Fibroblast of lung (primary cell): ENCODE measurements at places on chromosomes 2 and 18. TPM values are rescaled to one million over a fixed set of nuclear protein-coding genes. Genes with fewer than 3 reads are reported as not detected.

Gene CDKL4
- 0.09 and 0.18 TPM in 2 replicates for polyA plus RNA-seq

Gene TMEM247
- polyA plus RNA-seq, result not detected in 2 replicates

Gene ALPG
- polyA plus RNA-seq, result not detected in 2 replicates

Gene REG3A
- not detected in 2 replicates for polyA plus RNA-seq

Gene SPP2
- not detected in 2 replicates for polyA plus RNA-seq

- DNase-seq, result no peak
Measured at GRCh38 chr2:109530712-109531111, 83.1 kb downstream of the SEPTIN10 start.

- DNase-seq, result no peak
Measured at GRCh38 chr2:217290467-217290866, 430.6 kb upstream of the TNP1 start.

GRCh38 chr2:33652830-33653229 lies 53.7 kb upstream of the FAM98A start:
- DNase-seq, result no peak

DNA sequence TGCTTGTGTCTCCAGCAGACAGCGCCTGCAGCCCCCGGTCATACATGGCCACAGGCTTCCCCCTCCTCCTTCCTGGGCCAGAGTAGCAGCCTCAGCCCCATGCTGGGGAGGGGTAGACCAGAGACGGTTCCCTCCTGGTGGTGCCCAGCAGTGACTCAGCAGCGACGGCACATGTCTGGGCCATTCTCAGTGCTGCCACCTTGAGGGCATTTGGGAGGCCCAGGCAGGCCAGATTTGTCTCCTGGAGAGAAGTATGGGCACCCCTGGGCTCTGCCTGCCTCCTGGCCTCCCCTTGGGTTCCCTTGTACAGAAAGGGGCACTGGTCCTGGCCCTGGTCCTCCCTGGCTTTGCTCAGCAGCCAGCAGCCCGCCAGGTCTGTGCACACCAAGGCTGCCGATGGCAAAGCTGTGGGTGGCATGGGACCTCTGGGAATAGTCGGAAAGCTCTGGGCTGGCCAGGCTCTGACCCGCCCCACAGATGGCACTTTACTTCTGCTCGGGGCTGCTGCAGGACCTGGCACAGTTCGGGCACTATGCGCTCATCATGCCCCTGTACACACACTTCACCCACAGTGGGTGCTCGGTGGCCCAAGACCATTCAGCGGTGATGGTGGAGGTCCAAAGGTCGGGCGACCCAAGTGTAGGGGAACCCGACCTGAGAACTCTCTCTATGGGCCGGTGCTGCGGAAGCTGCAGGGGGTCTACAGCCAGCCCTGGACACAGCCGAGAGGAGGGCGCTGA lies 11.4 kb upstream of the ALPI start:
- DNase-seq, result peak; percentile 45

DNA sequence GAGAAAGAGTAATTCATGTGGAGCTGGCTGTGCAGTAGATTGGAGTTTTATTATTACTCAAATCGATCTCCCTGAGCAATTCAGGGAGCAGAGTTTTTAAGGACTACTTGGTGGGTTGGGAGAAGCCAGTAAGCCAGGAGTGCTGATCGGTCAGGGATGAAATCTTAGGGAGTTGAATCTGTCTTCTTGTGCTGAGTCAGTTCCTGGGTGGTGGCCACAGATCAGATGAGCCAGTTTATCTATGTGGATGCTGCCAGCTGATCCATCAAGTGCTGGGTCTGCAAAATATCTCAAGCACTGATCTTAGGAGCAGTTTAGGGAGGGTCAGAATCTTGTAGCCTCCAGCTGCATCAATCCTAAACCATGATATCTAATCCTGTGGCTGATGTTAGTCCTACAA lies 17.0 kb upstream of the UGT1A8 start:
- DNase-seq, result peak; percentile 6

DNA sequence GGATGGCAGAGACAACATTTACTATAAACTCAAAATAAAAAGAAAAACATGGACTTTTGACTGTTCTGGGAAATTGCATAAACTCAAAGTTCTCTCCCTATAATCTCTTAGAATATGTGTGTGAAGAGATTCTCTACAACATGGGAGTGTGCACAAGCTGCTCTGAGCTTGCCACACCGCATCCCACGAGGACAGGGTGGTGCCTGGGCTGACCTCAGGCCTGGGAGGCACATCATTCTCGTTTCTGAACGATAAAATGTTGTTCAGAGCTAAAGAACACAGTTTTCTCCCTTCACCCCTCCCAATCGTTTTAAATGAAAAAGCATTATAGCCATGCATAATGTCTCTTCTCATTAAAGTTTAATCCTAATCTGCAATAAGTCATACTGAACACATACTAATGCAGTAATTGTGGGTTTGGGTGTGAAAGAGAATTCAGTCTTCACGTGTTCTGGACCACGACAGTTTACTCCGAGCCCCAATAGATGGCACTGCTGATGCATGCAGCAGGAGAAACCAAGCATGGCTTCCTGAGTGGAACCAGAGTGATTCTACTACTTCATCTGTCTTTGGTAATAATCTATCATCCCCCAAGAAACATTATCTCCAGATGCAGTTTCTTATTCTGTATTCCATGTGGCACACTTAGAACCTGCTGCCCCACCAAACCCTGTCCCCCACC lies 46.9 kb upstream of the LAMA1 start:
- DNase-seq, result no peak

DNA sequence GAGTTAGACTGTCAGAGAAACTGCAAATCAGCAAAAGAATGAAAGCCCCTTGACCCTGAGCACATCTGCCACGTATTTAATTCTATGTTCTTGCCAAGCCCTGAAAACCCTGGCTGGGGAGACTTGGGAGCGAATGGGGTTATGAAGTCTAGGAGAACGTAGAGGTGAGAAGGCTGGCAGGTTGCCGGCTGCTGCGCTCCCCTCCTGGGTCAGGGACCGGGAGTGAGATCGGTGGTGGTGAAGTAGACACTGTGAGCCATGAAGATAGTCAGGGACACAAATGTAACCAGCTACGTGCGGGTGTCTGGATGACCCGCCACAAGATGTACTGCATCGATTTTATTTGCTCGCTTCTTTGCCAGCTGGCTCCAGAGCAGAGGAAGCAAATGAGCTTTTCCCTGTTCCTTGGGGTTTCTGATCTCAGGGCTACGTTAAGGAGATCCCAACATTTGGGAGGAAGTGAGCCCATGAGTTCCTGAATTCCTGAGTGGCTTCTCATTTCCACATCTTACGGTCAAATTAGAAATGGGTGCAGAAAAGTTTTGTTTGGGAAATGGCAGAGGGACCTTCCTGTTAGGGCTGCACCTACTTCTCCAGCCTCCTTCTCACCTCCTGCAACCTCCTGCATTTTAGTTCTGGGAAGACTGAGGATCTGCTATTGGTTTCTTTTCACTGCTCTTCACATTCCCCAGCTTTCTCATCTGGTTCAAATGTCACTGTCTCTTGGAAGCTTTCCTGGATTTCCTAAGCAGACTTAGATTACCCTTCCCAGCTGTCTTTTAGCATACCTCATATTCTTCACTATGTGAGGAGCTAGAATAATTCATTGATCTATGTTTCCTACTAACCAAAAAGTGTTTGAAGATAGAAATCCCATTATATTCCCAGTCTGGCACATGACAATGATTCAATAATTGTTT lies 360.6 kb downstream of the ZNF521 start:
- DNase-seq, result peak; percentile 37

- peak; percentile 61 for DNase-seq
Measured at GRCh38 chr18:2961821-2962220, 51.1 kb downstream of the LPIN2 start.

DNA sequence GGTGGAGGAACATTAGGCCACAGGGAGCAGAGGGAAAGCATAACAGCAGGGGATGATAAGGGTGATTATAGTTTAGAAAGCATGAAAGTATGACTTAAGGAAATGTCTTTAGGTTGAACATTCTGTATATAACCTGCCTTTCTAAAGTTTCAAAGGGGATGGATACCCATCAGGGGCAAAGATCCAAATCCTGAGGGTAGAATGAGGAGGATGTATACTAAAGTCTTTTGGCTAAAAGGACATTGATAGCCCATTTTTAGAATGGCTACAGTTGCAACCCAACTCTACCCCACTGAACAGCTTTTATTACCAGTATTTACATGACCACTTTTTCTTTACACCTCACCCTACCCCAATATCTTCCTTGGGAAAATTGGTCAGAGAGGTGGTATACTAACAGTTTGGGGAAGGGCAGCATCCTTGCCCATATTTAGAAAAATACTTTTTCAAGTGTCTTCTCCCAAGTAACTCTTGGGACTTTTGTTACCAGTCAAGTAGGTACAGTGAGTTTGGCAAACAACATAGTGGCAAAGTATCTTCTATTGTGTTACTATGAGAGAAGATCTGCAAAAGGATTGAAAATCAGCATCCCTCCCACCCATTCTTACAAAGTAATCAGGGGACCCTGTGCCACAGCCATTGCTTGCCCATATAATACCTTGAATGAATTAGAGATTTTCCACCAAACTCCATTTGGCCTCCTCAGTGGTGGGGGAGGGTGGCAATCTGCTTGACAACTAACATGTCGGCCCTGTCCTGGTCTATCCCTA lies 8.3 kb downstream of the MAT2A start:
- no peak for DNase-seq
